ENCODE measurements at places on chromosomes 2 and 18.

DNA sequence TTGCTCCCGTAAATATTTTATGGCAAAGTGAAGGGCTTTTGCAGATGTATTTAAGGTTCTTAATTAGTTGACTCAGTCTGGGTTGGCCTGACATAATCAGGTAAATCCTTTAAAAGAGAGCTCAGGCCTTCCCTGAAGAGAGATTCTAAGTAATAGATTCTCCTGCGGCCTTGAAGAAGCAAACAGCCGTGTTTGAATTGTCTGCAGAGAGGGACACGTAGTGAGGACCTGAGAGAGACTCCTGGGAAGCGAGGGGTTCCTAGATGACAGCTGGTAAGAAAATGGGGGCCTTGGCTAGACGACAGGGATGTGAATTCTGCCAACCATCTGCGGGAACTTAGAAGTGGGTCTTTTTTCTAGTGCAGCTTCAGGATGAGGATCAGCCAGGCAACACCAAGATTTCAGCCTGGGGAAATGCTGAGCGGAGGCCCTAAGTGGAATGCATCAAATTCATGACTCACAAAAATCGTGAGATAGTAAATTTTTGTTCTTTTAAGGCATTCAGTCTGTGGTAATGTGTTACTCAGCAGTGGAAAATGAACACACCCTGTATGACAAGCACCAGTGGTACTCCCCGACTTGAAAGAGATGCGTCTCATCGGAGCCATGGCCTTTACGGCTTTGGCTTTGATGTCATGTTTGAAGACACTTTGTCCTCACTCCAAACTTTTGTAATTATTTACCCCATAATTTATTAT is 62.1 kb upstream of the SMIM21 start:
- DNase-seq, result peak; percentile 91

DNA sequence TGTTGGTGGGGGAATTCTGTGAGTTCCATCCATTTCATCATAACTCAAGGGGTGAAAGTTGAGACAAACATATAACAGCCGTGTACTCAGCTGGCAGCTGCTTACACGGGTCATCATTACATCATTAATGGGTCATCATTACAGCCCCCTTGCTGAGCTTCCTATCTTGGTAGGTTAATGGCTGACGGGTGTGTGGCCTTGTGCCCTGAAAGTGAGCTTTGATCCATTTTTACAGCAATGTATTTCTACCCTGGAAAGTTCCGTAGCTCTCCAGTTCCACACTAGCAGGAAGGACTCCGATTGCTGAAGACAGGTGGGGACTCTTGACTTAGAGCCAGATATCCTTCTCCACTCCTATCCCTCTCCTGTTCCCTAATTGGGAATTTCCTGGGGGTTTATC is 105.2 kb upstream of the DLX2 start:
- no peak for DNase-seq

GRCh38 chr18:60847517-60847916 is 474.9 kb upstream of the MC4R start:
- DNase-seq, result no peak

- DNase-seq, result no peak
These were observed 22.7 kb upstream of the TET3 start for GRCh38 chr2:73961823-73962615.

GRCh38 chr2:102337481-102338386 is 17.9 kb upstream of the IL18R1 start:
- peak; percentile 46 for DNase-seq

- DNase-seq, result no peak
These were observed 10.8 kb upstream of the ASB1 start for GRCh38 chr2:238415893-238416292.

- DNase-seq, result no peak
These were observed 281.3 kb downstream of the ZNF804A start for GRCh38 chr2:184879671-184880070.

- DNase-seq, result no peak
These were observed 140.3 kb downstream of the TCF4 start for GRCh38 chr18:55447672-55448018.

- peak; percentile 37 for DNase-seq
These were observed 219.0 kb downstream of the MYO3B start for GRCh38 chr2:170396799-170397459.

GRCh38 chr2:232341739-232342126 is 36.8 kb upstream of the ALPP start:
- no peak for DNase-seq

DNA sequence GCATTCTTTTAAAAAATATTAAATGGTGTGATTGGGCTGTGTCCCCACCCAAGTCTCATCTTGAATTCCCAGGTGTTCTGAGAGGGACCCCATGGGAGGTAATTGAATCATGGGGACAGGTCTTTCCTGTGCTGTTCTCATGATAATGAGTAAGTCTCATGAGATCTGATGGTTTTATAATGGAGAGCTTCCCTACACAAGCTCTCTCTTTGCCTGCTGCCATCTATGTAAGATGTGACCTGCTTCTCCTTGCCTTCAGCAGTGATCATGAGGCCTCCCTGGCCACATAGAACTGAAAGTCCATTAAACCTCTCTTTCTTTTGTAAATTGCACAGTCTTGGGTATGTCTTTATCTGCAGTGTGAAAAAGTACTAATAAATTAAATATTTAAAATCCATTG is 10.3 kb downstream of the PPM1B start:
- DNase-seq, result no peak

DNA sequence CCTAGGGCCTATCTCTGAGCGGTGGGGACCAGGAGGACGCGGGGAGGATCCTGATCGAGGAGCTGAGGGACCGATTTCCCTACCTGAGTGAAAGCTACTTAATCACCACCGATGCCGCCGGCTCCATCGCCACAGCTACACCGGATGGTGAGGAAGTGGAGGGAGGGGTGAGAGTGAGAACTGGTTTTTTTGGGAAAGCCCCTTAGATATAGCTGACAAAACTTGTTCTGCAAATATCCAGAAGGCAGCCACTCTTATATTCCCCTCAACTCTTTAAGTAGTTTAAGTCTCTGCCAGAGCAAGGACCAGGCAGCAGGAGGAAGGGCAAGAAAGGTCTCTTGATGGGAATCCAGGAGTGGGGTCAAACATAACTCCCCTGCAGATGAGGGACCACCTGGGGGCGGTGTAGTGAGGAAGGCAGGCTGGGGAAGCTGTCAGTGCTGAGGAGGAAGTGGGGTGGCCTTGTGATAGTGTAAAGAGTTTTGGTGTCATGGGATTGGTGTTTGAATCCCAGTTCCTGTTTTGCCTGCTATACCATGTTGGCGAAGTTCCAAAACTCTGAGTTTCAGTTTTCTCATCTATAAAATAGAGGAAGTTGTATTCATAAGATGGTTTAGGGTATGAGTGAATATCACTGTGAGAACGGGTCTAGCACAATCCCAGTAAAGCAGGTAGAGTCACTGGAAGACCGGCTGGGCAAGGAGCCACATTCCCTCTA is 3.4 kb downstream of the NAGK start:
- DNase-seq, result no peak

- no peak for DNase-seq
These were observed 14.1 kb downstream of the RIF1 start for GRCh38 chr2:151423760-151424159.

DNA sequence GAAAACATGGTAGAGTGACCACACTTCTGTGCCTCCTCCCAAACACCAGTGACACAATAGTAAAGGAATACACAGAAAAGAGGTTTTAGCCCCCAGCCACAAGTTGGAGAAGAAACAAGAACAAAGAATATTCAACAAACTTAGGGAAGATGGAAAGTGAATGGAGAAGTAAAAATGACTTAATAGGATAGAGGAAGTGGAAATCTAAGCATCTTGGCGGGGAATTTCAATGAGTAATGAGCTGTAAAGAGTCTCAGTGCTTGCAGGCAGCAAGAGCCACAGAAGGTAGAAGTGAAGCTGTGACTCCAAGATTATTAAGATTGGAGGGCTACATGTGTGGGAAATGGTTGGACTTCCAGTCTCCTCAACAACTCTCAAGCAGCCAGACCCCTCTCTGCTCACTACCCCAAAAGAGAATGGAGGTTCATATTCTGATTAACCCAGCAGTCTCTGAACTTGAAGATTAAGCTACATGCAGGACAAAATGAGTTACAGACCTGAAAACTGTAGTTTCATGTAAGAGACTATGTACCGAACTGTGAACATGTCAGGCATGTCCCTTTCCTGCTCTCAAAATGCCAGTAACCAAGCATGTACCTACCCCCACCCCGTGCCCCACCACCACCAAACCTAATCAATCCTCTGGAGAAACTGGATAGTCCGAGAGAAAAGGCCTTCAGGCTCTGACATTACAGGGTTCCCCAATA is 16.9 kb upstream of the HNRNPLL start:
- peak; percentile 39 for DNase-seq

DNA sequence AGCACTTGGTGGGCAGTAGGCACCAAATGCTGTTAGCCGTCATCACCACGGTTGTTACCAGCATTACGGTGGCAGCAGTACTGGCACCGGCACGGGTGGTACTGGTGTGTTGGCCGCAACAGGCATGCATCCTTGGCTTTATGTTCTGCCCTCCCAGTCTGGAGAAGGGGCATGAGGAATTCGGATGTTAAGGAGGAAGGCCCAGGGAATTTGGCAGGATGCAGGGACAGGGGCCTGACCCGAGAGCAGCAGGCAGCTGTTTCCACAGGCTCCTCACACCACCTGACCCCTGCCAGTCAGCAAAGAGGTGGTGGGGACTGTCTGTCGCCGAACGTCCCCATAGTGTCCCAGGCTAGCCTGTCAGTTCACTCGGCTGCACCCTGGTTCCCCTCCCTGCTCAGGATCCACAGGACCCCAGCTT is 79.0 kb downstream of the EDAR start:
- DNase-seq, result no peak

DNA sequence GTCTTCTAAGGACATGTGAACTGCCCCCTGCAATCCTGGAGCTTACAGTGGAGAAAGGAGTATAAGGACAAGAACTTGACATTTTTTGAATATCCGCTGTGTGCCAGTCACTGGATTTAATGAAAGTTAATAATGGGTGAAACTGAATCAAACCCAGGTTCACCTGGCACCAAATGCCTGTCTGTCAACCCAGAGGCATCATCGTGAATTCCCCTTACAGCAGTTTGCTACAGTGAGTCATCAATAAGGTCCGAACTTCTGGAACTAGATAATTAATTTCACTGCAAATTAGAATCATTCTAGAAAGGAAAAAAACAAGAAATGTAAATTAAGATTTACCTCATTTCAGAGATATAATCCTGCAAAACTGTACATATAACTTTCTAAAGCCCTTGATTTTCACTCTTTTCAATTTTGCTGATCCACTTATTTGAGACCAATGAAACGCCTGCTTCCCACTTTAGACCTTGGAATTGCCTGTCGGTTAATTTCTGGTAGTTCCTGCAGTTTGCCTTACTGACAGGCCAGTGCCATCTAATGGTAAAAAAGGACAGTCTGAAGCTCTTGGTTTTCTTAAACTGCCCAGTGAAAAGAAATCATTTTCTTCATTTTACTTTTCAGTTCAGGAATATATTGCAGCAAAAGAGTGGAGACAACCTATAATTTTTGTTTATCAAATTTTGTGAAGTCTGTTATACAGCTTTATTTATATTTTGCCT is 8.2 kb downstream of the DSG2 start:
- peak; percentile 59 for DNase-seq

GRCh38 chr2:3279236-3279960 is 98.2 kb downstream of the EIPR1 start:
- no peak for DNase-seq

DNA sequence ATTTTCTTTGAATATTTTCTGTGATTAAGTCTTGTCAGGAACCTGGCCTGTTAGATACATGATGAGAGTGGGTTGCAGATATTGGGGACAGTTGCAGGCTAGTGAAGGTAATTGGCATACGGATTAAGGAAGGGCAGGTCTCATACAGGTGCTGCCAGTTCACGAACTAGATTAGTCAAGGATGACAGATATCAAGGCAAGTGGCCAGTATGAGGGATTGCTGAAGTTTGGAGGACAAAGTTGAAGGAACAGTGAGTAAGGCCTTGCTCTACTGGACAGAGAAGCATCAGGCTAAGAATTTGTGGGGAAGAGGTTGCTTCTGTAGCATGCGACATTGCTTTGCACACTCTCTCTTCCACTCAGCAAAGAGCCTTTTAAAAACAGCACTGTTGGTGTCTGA is 12.8 kb upstream of the NCOA1 start:
- DNase-seq, result no peak

GRCh38 chr2:1987379-1987778 is 243.1 kb upstream of the PXDN start:
- no peak for DNase-seq

DNA sequence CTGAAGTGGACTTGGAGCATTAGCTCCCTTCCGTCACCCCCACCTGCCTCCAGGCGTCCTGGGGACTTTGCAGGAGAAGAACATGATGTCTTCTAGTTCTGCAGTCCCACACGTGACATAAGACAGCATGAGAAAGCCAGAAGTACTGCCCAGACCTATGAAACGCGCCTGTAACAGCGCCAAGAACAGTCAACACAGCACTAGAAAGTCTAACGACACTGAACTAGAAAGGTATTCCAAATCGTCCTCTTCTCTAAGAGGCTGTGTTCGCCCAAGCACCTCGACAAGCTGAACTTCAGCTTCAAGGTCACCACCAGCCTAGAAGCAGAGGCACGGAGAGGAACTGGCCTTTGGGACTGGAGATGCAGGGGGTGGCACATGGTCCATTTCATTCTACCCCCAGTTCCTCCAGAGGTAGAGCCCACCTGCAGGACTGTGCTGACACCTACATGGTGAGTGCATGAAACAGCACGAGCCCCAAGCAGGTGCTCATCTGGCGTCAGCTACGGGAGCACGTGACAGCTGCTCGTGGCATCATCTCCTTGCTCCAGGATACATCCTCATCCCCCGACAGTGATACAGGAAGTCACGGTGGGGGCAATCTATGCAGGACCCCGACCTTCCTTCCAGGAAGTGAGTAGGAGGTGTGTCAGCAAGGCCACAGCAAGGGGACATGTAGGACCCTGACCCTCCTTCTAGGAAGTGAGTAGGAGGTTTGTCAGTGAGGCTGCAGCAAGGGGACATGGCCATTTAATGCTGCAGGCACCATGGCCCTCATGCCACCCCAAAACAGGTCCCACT is 3.7 kb downstream of the HDAC4 start:
- no peak for DNase-seq

GRCh38 chr2:239436669-239437335 is 36.0 kb upstream of the HDAC4 start:
- no peak for DNase-seq

GRCh38 chr18:5649439-5649838 is 105.6 kb upstream of the EPB41L3 start:
- DNase-seq, result no peak

- no peak for DNase-seq
These were observed 38.3 kb downstream of the AAK1 start for GRCh38 chr2:69605284-69605683.

GRCh38 chr2:9941196-9941995 is 10.1 kb upstream of the GRHL1 start:
- peak; percentile 19 for DNase-seq

DNA sequence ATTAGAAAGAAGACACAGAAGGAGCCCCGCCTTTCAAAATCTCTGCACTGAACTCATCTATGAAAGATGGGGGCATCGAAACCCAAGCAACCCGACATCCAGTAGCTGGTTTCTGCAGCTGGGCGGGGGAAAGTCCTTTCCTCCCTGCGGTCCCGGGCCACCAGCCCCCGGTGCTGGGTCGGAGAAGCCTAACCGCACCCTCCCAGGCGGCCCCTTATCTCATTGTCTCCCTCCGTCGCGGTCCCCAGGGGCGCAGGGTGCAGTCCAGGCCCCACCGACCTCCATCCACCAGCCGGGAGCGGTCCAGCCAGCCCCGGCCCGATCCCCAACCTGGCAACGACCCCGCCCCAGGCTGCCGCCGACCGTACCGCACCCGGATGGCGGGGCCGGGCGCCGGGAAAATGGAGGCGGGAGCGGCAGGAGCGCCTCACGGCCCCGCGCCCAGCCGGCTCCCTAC is 452 bp downstream of the RAPH1 start:
- peak; percentile 54 for DNase-seq
